ENCODE measurements at places on chromosomes 1 and 21. TPM values are rescaled to one million over a fixed set of nuclear protein-coding genes. Genes with fewer than 3 reads are reported as not detected.

DNA sequence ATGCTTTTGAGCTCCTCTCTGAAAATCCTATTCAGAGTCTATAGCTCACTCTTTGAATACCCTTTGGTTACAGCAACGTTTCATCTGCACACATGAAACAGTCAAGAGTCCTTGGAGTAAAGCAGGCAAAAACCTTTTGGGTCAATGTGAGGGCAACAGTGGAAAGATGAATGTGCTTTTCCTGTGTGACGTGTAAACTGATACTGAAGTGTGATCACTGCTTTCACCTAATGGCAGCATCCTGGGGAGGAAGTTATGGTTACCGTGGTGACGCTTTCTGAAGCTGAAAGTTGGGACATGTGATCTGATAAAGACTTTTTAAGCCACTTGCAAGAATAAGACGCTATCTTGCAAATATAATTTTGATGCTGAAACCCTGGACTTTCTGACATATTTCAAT lies 160.0 kb downstream of the SEC16B start:
- DNase-seq = no peak

DNA sequence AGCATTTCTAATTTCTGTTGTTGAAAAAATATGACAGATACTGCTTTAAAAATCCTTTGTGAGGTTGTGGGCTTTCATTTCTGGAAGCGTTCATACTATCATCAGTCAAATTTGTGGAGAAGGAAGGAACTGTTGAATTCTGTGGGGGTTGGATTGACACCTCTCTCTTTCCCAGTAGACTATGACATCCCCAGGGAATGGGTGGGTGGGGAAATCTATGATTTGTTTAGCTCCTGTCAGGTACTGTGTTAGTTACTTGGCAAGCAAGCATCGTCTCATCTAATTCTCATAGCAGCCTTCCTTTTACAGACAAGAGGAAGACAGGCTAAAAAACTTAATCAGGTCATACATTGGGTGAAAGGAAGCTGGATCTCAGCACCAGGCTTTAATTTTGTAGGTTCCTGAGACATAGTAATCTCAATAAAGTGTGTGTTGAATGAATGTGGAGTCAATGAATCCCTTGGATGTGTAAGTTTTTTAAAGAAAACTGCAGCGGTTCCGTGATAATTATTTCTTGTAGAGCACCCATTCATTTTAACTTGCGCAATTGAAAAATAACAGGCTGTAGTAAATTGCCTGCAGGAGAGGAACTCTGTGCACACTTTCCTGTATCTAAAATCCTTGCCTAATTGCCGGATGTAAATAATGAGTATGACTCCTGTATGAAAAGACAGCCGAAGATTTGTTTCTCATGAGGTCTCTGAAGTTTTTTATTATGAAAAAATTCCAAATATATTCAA lies 60.6 kb downstream of the MYOM3 start:
- DNase-seq = no peak

DNA sequence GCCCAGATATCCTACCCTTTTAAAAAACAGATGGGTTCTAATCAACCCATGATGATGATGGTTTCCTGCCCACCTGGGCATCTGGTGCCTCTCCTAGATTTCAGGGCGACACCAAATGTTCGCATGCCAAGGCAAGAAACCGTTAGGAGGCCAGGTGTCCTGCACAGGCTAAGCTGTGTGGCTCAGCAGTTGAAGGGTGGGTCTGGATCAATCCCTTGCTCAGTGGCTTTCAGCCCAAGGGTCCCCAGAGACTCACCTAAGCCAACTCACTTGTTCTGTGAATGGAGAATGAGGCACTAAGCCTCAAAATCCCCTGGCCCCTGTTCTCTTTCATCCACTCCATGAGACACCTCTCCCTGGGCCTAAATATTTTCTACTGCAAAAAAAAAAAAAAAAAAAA lies 169.1 kb upstream of the EDN2 start:
- no peak for DNase-seq

- no peak for DNase-seq
Observed at GRCh38 chr1:234938924-234939323, 189.7 kb downstream of the TOMM20 start.

DNA sequence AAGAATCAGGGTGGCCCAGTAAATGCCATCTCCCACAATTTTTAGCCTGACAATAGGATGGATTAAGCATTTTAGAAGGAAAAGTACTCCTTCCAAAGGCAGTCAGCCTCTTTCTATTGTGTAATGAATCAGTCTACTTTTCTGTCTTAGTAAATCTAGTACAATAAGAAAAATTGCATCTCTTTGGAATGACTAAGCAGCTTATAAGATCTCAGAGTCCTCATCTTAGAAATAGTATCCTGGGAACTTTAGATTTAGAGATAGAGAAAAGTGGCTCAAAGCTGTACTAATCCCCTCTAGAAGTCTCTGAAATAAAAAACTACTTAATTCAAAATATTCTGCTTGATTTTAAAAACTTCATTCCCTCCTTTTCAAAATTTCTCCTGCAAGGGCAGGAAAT lies 81.4 kb downstream of the SLC44A5 start:
- no peak for DNase-seq

- DNase-seq = no peak
Observed at GRCh38 chr1:222694927-222695326, 17.4 kb downstream of the AIDA start.

GRCh38 chr1:161019751-161020495 lies 1.0 kb downstream of the F11R start:
- DNase-seq = no peak

The B3GALNT2 gene
- 33.6 TPM for total RNA-seq

The CD34 gene
- total RNA-seq = 18.5 TPM
